ENCODE measurements at places on chromosomes 5 and 9. TPM values are rescaled to one million over a fixed set of nuclear protein-coding genes. Genes with fewer than 3 reads are reported as not detected.

Gene CAVIN4
- 1.5 TPM for total RNA-seq

DNA sequence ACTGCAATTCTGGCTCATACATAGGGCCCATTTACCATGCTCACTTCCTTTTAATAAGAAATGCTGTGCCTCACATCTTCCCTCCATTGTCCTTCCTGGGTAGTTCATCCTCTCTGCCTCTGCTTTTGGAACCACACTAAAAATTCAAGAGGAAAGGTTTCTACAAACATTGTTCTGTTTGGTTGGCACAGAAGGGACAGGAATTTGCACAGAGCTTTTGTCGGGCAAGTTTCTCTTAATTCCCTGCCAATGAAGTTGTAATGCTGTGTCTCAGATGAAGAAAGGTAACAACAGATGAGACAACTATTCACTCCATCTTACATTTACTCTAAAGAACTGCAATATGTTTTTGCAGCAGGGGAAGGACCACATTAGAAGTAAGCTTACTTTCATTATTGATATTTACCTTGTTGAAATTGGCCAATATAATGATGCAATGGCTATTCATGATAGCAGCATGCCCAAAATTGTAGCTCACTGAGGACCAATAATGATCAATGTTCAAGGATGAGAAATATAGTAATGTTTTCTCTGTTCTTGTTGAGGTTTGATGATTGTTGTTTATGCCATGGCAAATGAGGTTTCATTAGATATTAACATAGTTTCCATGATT, 82.5 kb upstream of the HMHB1 start:
- no peak for DNase-seq

DNA sequence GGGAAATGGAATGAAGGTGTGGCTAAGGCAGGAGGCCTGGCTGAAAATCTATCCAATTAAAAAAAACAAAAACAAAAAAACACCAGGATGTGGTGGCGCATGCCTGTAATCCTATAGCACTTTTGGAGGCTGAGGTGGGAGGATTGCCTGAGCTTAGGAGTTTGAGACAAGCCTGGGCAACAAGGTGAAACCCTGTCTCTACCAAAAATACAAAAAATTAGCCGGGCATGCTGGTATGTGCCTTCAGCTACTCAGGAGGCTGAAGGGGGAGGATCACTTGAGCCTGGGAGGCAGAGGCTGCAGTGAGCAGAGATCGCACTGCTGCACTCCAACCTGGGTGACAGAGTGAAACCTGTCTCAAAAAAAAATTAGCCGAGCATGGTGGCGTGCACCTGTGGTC, 21.1 kb downstream of the GRHPR start:
- no peak for DNase-seq

DNA sequence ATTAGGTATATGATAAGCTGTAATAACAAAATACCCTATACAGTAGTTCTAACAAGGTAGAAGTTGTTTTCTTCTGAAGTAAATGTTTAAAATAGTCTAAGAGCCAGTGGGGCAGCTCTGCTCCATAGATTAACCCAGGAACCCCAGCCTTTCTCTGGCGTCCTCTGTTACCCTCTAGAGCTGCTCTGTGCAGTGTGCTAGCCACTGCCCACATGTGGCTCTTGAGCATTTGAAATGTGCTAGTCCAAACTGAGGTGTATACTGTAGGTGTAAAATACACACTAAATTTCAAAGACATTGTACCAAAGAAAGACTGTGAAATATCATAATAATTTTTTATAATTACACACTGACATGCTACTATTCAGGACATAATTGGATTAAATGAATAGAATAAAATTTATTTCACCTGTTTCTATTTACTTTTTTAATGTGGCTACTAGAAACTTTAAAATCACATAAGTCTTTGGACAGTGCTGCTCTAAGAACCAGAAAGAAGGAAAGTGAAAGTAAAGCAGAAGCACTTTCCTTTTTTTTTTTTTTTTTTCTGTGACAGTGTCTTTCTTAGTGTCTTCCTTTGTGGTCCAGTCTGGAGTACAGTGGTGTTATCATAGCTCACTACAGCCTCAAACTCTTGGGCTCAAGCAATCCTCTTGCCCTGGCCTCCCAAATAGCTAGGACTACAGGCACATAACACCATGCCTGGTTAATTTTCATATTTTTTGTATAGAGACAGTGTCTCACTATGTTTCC, 39.3 kb downstream of the RAI14 start:
- DNase-seq: no peak

GRCh38 chr5:159695741-159696294, 220.5 kb upstream of the ADRA1B start:
- DNase-seq: peak; percentile 72

GRCh38 chr5:146645342-146645741, 129.4 kb upstream of the GPR151 start:
- no peak for DNase-seq

GRCh38 chr5:90191352-90192045, 218.1 kb downstream of the CETN3 start:
- DNase-seq: no peak

- no peak for DNase-seq
Observed at GRCh38 chr9:19442240-19442639, 33.4 kb downstream of the ACER2 start.

- DNase-seq: no peak
Observed at GRCh38 chr5:141155540-141156374, 5.9 kb downstream of the PCDHB6 start.

GRCh38 chr5:32709750-32710549, 1.2 kb upstream of the NPR3 start:
- DNase-seq: no peak

Data from esophagus muscularis mucosa (tissue), 4 donors.